ENCODE measurements at places on chromosomes 3 and 15.
A peak's percentile ranks its signal among the peaks of the same experiment; 100 is the strongest.

- DNase-seq: no peak
These were observed 1.7 kb downstream of the ARL13B start for GRCh38 chr3:93981649-93982048.

DNA sequence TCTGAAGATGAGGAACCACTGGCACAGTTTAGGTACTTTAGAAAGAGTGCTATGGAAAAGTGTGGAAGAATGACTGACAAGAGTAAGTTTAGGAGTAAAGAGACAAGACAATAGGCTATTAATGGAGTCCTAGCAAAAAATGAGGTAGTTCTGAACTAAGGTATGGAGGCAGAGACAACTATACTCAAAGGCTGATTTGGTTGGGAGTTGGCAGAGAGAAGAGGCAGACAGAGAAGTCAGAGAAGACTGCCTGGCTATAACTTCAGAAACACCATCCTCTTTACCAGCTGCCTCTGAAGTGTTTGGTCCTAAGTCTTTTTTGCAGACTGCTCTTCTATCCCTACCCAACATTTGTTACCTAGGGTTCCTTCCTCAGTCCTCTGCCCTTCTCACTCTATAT, 19.2 kb downstream of the DYNC1LI1 start:
- DNase-seq: no peak

- DNase-seq: no peak
These were observed 92.6 kb downstream of the XXYLT1 start for GRCh38 chr3:195178124-195178910.

GRCh38 chr3:58287354-58287753, 18.7 kb upstream of the RPP14 start:
- DNase-seq: no peak

GRCh38 chr3:139353920-139354556, 10.2 kb downstream of the MRPS22 start:
- DNase-seq: peak; percentile 18

- no peak for DNase-seq
These were observed 1268.7 kb downstream of the SI start for GRCh38 chr3:163809540-163809993.

- DNase-seq: no peak
These were observed 23.1 kb upstream of the PDCD7 start for GRCh38 chr15:65156692-65157091.

DNA sequence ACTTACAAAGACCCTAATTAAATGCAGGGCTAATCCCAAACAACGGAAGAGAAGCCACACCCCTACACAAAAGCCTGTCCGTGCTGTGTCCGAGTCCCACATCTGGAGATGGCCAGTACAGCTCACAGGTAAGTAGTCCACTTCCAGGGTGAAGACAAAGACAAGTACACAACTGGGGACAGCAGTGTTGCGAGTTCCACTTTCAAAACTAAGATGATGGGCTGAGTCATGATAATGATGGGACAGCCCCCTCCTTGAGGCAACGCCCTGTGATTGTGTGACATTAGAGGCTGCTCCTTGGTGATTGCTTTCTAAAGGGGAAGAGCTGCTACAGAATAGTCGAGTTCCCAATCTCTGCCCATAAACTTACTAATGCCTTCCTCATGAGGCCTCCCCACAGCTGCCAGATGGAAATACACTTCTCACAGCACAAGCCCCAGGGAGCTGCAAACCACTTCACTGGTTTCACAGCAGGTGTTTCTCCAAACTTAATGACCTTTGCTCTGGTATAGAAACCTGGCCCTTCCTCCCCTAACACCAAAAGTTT, 27.6 kb downstream of the RFT1 start:
- DNase-seq: no peak

DNA sequence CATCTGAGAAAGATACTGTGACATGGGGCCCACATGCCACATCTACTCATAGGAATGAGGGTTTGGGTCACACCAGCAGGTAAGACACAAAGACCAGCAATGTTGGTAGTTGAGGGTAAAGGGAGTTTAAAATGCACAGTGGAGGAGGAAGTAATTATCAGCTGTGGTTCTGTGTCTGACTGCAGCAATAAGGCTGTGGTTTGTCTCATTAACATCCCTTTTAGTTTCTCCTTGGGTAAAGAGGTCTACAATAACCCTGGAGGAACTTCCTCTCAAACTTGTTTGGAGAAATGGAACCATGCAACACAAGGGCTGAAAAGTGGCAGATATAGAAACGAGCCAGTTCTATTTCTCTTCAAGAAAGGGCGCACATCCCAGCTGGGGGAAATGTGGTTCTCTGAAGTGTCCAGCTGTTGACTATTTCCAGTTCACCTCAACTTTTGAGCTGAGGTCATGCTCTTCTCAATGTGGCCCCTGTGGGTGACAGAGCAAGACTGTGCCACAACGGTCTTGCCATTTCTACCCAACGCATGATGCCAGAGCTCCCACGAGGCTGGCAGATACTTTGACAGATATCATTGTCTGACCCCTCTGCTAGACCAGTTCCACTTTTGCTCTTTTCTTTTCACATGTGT, 234.3 kb downstream of the SQOR start:
- no peak for DNase-seq

GRCh38 chr3:177220136-177220974, 23.1 kb upstream of the TBL1XR1 start:
- no peak for DNase-seq

- DNase-seq: no peak
These were observed 57.6 kb downstream of the SSR3 start for GRCh38 chr3:156497326-156497725.

GRCh38 chr3:124565013-124565412, 165.2 kb upstream of the UMPS start:
- no peak for DNase-seq

DNA sequence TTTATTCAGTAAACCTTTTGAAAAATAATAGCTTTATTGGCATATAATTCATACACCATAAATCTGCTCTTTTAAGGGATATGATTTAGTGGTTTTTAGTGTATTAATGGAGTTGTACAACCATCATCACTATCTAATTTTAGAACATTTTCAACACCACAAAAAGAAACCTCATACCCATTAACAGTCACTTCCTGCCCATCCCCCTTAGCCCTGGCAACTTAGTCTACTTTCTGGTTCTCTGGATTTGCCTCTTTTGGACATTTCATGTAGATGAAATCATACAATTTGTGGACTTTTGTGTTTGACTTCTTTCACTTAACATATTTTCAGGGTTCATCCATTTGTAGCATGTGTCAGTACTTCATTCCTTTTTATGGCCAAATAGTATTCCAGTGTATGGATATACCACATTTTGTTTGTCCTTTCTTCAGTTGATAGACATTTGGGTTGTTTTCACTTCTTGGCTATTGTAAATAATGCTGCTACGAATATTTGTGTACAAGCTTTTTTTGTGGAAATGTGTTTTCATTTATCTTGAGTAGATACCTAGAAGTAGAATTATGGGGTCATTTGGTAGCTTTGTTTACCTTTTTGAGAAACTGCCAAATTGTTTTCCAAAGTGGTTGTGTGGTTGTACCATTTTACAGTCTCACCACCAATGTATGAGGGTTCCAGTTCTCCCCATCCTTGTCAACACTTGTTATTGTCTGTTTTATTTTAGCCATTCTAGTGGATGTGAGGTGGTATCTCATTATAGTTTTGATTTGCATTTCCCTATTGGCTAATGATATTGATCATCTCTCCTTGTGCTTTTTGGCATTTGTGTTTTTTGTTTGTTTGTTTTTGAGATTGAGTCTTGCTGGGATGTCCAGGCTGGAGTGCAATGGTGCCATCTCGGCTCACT, 45.8 kb downstream of the SMAD3 start:
- DNase-seq: no peak

DNA sequence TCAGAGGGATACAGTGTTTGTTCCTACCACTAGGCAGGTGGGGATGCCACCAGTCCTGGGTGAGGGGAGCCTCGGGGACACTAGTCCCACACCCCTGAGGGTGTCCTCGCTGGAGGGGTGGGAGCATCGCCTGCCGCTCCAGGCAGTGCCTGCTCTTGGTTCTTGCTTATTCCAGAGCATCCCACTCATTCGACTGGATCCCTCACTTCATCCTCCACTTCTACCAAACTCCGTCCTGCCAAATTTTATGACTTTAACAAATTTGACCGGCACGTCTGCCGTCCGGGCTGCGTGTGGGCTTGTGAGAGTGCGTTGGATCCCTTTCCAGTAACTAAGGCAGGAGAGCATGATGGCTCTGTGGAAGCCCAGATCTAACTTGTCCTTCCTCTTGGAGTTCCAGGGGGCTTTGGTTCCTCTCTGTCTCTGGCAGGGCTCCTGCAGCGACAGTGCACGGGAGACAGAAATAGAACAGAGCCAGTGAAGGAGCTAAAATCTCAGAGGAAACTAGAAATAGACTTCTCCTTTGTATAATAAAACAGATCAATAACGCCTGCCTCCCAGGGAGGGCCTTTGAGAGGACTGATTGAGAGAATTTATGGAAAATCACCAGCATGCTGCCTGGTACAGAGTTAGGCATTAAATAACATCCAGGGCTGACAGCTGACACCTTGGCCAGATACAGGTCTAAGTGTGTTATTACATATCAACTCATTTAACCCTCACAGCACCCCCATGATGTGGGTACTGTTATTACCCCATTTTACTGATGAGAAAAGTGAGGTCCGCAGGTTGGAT, 34.5 kb downstream of the MGLL start:
- DNase-seq: no peak

- DNase-seq: no peak
These were observed 35.1 kb downstream of the DAZL start for GRCh38 chr3:16570113-16570512.

DNA sequence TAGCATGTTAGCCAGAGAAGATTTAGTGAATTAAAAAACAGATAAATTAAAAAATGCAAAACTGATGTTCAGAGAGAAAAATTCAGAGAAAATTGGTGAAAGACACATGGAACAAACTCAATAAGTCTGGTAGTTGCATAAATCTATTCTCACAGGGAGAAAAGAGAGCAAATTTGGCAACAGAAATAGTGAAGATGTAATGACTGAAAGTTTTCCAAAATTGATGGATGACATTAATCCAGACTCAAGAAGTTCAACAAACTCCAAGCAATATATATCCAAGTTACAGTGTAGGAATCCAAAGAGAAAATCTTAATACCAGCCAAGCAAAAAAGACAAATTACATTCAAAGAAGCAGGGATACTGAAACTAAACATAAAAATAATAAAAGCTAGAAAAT, 302.7 kb upstream of the ARPP21 start:
- no peak for DNase-seq

DNA sequence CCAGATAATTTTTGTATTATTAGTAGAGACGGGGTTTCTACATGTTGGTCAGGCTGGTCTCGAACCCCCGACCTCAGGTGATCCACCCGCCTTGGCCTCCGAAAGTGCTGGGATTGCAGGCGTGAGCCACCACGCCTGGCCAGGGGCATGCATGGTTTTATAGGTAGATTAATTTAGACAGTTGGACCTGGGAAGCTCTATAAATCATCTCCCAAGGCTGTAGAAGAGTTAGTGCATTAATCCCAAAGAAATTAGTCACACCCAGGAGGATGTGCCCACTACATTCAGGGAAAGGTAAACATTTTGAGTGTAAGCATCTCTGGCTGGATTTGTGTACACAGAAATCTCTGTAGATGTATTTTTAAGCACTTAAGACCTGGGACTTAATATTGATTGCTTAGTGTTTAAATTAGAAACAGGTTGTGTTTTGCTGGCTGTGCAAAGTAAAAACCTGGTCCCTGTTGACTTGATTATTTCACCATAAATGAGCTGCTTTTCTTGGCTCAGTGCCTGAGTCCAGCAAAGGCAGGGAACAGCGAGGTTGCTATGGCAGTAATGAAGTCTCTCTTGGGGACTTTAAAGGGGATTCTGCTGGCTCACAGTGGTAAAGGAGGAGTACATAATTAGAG, 19.2 kb downstream of the EXOSC7 start:
- DNase-seq: no peak

DNA sequence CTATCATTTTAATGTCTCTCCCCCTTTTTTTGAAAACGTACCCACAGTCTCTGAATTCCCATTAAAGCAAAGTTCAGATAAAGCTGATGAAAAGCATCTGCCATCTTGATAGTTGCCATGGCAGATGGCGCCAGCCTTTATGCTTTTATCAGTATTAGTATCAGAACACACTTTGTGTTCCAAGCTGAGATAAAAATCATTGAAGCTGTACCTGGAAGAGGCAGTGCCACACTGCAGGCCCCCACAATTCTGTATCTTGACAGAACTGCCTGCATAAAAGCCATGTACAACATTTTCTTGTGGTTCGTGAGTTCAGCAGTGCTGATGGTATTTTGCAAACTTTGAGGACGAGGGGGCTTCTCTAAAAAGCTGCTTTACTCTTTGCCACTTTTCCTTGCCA, 311.7 kb downstream of the SATB1 start:
- DNase-seq: no peak

DNA sequence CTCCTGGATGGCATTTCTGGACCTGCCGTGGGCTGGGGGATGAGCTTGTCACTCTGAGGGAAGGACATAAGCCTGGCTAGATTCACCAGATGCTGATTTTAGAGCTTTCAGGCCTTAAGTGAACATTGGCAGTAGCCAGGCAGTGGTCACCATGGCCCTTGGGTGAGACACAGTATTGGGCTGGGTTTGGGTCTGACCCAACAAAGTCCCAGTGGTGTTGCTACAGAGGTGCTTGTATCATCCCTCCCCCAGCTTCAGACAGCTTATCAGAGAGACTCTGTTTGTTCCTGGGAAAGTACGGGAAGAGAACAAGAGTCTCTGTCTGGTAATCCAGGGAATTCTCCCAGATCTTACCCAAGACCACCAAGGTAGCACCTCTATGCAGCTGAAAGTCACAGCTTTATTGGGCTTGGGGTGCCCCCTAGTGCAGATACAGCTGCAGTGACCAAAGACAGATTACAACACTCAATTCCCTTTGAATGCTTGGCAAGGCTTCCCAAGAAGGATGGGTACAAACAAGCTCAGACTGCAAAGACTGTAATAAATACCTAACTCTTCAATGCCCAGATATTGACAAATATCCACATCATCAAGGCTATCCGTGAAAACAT, 9.8 kb upstream of the RUVBL1 start:
- DNase-seq: no peak

- no peak for DNase-seq
These were observed 33.3 kb upstream of the TUBGCP5 start for GRCh38 chr15:23072633-23073032.

GRCh38 chr3:154122552-154122911, 1.3 kb downstream of the ARHGEF26 start:
- DNase-seq: no peak

DNA sequence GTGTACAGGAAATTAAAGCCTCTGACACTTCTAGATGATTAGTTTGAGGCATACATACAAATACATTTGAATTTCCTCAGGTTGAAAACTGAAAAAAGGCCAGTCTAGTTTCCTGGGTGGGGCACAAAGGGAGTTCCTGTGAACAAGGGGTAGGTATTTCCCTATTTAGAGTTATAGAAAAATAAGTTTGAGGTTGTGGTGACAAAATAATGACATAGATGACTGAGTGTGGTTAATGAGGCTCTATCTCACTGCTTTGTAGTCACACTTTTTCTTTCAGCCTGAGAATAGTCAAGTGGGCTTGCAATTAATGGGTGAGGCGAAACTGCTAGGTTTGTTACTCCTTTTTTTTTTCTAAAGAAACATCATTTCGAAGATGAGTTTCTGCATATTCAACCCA, 4.3 kb downstream of the SLCO3A1 start:
- no peak for DNase-seq

- no peak for DNase-seq
These were observed 21.9 kb downstream of the SLCO2A1 start for GRCh38 chr3:134007819-134008218.
